ENCODE measurements at places on chromosomes 5 and 9.

- no peak for DNase-seq
These were observed 96.0 kb downstream of the ANXA2R start for GRCh38 chr5:42943931-42944631.

GRCh38 chr5:86644843-86645242 is 27.1 kb downstream of the COX7C start:
- no peak for DNase-seq

DNA sequence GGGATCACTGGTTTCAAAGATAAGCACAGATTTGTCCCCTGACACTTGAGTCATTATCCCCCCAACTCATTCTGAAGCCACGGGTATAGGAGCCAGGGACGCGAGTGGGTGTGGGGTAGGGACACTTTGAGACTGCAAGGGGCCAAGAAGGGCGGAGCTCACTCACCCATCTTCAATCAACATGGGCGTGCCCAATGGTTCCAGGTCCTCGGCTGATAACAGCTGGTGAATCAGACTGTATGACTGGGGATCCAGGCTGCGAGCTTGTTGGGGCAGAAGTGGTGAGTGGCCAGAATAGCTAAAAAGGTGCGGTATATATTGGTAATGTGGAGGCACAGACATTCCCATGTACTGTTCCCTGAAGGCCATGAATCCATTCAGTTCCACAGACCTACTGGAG is 30.7 kb upstream of the NR5A1 start:
- no peak for DNase-seq

DNA sequence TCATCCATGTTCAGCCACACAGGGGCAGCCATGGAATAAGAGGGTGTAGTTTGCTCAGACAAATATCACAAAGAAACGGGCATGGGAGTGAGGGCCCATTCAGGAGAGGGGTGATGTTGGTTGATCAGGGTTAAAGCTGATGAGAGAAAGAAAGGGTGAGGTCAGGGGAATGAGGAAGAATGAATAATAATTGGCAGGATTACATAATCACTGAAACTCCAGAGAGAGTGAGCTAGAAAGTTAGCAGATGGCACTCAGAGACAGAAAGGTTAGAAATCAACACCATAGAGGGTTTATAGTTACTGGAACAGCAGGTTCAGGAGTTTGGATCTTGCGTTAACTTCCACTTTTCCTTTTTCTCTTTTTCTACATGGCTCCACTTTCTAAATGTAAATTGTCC is 113.9 kb downstream of the TAF11L14 start:
- no peak for DNase-seq

GRCh38 chr9:117465706-117466105 is 50.8 kb upstream of the ASTN2 start:
- no peak for DNase-seq

GRCh38 chr9:112119225-112120029 is 55.7 kb downstream of the SUSD1 start:
- no peak for DNase-seq

GRCh38 chr5:110916381-110917049 is 155.0 kb upstream of the TSLP start:
- DNase-seq, result no peak

GRCh38 chr5:135069016-135069770 is 35.2 kb upstream of the PITX1 start:
- DNase-seq, result no peak

GRCh38 chr9:115162946-115163345 is 45.0 kb upstream of the TNC start:
- no peak for DNase-seq

- DNase-seq, result no peak
These were observed 264.5 kb downstream of the TAF11L14 start for GRCh38 chr5:17898766-17899165.

GRCh38 chr9:109604781-109605180 is 106.7 kb upstream of the PTPN3 start:
- no peak for DNase-seq

- no peak for DNase-seq
These were observed 369 bp downstream of the OCLN start for GRCh38 chr5:69492923-69493395.

GRCh38 chr5:90909101-90909503 is 350.5 kb downstream of the ADGRV1 start:
- no peak for DNase-seq

GRCh38 chr5:140591747-140592372 is 27.2 kb downstream of the SLC35A4 start:
- no peak for DNase-seq

- no peak for DNase-seq
These were observed 43.2 kb downstream of the PSMB7 start for GRCh38 chr9:124372038-124372437.

DNA sequence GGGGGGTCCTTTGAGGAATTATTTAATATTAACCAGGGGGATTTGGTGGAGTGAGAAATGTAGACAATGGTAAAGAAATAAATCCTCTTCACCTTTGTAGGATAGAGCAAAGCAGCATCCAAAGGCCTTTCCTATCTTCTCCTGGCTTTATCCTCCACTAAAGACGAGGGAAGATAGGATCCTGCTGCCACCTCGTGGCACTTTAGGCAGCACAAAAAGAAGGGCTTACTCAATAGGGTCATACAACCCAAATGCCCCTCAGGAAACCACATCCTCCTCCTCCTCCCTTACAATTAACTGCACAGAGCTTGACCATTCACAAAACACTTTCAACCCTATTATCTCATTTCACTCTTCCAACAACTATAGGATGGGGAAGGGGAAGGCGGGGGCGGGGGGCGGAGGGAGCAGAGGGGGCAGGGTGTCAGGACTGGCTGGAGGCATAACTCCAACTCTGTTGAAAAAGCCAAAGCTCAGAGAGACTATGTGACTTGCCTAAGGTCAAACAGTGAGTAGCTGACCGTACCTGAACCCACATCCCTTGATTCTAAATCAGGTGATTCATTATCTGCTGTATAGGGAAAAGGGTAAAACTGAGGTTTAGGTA is 45.4 kb upstream of the MYOT start:
- no peak for DNase-seq

DNA sequence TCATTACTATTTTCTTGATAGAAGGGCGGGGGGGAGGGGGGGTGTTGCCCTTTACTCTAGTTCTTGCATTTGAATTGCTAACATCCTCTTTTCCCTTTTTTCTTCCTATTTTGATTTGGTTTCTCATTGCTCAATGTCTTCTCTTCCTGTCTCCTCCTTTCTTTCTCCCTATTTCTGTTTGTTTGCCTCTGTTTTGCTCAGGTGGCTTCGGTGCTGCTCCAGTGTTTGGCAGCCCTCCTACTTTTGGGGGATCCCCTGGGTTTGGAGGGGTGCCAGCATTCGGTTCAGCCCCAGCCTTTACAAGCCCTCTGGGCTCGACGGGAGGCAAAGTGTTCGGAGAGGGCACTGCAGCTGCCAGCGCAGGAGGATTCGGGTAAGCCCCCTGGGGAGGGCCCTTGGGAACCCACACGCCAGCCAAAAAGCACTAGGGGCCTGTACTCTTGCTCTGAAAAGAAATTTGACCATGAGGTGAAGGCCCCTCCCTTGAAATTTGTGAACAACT is 48.3 kb downstream of the FAM78A start:
- DNase-seq, result no peak

GRCh38 chr9:21097817-21098216 is 20.1 kb upstream of the IFNB1 start:
- DNase-seq, result no peak

DNA sequence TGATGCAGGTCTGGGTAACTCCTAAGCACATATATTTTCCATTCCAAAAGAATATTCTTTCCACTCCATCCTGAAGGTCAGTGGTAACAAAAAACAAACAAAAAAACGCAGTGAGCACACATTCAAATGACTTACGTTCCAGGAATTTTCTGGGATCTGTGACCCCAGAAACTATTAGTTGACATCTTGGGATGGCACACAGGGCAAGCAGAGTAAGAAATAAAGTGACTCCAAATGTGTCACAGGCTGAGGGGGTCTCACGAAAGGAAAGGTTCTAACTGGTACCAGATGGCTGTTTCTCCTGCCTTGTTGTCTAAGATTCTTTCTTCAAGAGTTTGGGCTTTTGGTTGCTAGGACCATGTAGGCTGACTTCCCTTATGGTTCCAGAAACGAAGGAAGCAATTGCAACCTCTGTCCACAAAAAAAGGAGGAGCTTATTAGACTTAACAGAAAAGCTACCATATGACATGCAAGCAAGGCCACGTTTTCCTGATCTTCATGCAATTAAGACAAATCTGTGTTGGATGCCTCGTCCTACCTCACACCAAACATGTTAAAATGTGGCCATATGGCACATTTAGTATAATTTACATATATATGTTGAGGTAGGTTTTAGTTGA is 32.7 kb downstream of the PTGS1 start:
- DNase-seq, result no peak

GRCh38 chr9:137176302-137177182 is 4.7 kb upstream of the TMEM210 start:
- peak; percentile 15 for DNase-seq

DNA sequence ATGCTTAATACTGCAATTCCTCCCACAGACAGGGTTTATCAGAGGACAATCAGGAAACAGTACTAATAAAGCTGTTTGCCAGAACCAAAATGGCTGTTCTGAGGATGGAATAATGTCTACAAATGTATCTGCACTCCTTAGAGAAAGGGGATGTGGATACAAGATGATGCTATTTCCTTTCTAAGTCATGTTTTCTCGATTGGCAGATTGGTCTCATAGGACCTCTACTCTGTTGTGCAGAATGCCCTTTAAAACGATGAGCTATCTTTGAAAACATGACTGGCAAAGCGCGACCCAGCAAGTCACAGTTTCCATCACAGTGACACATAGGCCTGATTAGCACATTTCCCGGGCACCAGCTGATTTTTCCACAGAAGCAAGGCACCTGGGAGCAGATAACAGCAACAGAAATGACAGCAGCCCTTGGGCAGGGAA is 54.0 kb downstream of the AOPEP start:
- DNase-seq, result no peak

- DNase-seq, result no peak
These were observed 69.2 kb upstream of the PLPP1 start for GRCh38 chr5:55603922-55604321.

DNA sequence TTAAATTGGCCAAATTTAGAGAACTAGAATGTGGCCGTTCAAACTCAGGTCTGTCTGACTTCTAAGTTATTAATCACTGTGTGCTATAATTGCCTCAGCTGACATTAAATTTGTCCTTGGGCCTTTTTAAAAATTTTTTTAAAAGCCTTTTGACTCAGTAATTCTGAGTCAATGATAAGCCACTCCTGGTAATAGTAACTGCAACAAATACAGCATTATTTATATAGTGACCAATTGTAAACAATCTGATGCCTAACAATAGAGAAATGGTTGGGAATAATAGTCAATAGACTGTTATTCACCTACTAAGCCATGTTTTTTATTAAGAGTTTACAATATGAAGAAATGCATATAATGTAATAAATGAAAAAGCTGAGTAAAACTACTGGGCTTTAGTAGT is 70.9 kb upstream of the FSD1L start:
- DNase-seq, result no peak

- no peak for DNase-seq
These were observed 48.8 kb upstream of the CD180 start for GRCh38 chr5:67245259-67245846.

DNA sequence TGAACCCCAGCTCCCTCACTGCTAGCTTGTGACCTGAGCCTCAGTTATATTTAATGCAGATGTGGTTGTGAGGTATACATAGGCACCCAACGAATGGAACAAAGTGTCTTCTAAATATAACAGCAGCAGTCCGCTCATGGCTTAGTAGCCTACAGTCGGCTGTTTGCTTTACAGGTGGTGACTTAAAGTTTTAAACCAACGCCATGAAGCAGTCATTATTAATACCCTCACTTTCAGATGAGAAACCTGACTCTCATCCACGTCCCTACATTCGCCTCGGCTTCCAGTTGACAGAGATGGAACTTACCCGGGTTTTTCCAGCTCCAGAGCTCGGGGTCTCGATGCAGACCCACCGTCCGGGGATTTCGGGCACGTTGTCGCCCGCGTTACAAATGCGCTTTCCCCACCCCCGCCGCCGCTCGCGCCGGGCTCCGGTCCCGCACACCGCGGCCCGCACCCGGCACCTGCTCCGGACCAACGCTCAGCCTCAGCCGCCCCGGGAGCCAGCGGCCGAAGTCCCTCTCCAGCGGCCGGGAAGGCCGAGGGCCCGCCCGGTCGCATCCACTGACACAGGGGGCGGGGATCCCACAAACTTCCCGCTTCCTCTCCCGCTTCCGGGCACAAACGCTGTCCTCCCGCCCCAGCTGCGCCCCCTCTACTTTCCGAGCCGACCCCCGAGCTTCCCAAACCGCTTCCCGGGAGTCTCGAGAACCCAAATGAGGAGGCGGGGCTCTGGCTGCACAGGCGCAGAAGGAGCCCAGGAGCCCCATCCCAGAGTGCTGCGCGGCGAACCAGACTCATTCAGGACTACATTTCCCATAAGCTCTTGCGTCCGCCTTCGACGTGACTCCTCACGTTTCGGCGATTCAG is at the start of gene ZNF782:
ZNF782 (minus strand) TSS at position 734 of the 870 bp plus-strand sequence. CDS start 2,553 bp downstream, outside the sequence.
- peak; percentile 84 for DNase-seq

- no peak for DNase-seq
These were observed 188.8 kb downstream of the CSNK1G3 start for GRCh38 chr5:123700624-123701287.

DNA sequence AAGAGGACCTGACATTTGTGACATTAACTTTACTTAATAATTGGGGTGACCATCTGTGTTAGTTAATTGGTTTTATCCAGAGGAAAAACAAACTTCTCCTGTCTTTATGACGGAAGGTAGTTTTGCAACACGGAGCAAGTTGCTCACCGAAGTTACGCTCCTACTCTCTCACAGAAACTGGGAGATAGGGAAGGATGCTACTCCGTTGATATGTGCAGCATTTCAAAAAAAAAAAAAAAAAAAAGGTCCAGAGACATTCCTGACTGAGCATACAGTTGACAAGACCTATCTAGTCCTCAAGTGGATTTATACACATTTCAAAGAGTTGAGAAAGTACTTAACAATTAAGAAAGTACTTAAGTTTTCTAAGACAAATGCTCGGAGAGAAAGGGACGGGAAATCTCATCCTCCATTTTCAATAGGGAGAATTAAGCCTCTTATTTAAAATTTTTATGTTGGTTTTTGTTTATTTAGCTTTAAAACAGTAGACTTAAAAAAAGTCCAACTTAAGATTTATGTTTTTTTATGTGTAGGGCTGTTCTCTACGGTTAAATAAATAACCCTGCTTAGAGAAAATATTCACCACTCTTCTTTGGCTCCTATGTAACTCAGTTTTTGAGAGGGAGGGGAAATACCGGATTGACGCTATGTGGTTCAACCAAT is 455 bp upstream of the FER start:
- no peak for DNase-seq

GRCh38 chr9:86885232-86885631 is 62.1 kb downstream of the GAS1 start:
- no peak for DNase-seq
